ENCODE measurements at places on chromosomes 11 and 22.
A peak's percentile ranks its signal among the peaks of the same experiment; 100 is the strongest.

- no peak for DNase-seq
Measured at GRCh38 chr11:19370100-19370861, 129.5 kb upstream of the E2F8 start.

DNA sequence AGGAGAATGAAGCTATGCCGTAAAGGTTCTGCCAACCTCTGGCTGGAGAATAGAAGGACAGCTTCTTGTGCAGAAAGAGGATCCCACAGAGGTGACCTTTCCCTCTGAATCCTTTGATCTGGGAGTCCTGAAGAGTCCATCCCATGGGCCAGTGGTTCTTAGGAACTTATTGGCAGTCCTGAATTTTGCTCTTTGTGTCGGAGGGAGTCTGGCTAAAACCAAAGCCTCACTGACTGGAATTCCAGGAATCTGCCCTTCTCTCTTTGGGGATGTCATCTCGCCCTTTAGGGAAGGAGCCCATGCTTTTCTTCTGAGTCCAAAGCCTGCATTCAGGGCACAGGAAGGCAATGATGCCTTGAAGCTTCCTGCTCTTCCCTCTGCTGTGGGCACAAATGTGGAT, 45.5 kb downstream of the PKNOX2 start:
- no peak for DNase-seq

GRCh38 chr11:116821050-116821918, 1.8 kb downstream of the APOA4 start:
- DNase-seq, result no peak

DNA sequence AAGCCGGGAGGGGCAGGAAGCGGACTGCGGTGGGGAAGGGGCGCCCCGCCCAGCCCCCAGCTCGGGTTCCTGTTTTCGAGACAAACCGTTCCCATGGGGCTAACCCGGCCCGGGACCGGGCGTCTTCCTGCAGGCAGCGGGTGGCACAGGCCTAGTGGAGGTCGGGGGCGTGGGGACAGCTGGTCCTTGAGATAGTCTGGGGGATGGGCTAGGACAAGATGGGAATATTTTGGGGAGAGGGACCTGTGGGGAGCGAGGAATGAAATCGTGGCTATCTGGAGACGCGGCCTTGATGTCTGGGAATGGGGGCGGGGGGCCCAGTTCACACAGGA, 1.2 kb upstream of the RASGRP2 start:
- no peak for DNase-seq

- no peak for DNase-seq
Measured at GRCh38 chr22:44404341-44405020, 91.7 kb upstream of the SHISAL1 start.

DNA sequence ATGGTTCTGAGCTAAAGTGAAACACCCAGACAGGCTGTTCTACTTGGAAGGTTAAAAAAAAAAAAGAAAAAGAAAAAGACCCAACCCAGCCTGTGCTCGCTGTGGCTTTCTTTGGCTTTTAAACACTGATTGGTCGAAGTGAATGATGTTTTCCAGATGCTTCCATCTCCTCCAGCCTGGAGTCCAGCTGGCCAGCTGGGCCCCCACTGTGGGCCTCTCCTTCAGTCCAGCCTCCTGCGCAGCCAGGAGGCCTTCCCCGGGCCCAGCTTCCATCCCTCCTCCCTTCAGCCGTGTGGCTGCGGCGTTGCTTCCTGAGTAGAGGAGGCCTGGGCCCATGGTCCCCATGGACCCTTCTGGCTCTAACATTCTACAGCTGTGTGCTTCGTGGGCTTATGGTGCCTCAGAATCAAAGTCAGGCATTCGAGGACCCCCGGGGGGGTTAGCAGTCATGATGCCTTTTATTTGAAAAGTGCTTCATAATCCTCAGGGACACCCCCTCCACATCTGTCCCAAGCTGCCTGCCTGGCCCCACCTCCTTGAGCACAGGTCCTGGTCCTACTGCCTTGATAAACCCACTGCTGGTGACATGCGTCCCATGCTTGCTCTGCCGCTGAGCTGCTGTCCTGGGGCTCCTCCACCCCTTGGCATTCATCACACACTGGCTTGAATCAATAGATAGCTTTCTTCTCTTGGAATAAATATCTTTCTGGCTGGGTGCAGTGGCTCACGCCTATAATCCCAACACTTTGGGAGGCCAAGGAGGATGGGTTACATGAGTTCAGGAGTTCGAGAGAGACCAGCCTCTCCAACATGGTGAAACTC, 42.2 kb upstream of the FBLN1 start:
- DNase-seq, result peak; percentile 87

DNA sequence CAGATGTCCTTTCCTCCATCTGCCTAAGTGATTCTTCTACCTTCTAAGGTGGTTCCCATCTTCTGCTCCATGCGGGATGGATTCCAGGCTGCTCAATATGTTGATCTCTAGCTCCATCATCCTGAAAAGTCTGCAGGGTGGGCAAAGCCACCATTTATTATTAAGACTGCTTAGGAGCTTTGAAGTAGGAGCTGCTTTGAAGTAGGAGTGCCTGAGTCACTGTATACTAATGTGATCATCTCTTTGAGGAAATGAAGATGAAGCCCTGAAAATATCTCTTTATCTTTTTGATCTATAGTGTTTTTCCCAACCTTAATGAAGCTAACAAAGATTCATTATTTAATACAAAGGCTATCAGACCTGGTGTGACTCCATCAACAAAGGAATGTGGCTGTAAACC, 13.1 kb downstream of the HEPHL1 start:
- no peak for DNase-seq

- no peak for DNase-seq
Measured at GRCh38 chr11:56176318-56176717, at the start of gene OR5J2. Gene OR5J2 (plus strand): TSS chr11:56176618. CDS start chr11:56176618, 0 bp downstream.

DNA sequence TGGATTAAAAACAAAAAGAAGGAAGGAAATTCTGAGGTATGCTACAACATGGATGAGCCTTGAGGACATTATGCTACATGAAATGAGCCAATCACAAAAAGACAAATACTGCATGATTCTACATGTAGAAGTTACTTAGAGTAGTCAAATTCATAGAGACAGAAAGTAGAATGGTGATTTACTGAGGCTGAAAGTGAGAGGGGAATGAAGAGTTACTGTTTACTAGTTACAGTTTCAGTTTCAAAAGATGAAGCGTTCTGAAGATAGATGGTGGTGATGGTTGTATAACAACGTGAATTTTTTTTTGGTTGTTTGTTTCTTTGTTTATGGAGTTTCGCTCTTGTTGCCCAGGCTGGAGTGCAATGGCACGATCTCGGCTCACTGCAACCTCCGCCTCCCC, 9.5 kb downstream of the OR5P2 start:
- no peak for DNase-seq

DNA sequence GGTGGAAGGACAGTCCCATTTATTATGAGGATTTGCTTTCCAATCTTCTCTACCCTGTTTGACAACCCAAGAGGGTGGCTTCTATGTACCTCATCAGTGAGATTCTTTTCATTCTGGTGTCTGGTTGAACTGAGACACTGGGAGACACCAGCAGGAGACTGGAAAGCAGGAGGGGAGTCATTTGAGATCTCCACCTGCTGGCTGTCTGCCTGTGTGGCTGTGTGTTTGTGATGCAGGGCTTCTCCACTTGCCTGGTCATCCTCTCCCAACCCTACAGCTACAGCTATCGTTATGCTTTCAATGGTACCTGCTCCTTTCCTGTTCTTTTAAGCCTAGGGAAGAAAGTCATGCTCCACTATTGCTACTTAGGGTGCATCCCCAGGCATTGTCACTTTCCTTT, 48.6 kb downstream of the MRGPRX1 start:
- no peak for DNase-seq

GRCh38 chr22:35882211-35883030, 146.2 kb downstream of the RBFOX2 start:
- peak; percentile 45 for DNase-seq

GRCh38 chr11:2781408-2782274, 81.8 kb upstream of the KCNQ1OT1 start:
- DNase-seq, result no peak
